ENCODE measurements at places on chromosomes 5 and 9. TPM values are rescaled to one million over a fixed set of nuclear protein-coding genes. Genes with fewer than 3 reads are reported as not detected.

The CNTFR gene
- total RNA-seq = 0.39 TPM

The GAS1 gene
- total RNA-seq = 1.4 TPM

The UCK1 gene
- total RNA-seq = 24.9 TPM

The ADRA1B gene
- total RNA-seq = not detected

The IFNA7 gene
- total RNA-seq = not detected

The PCDHB8 gene
- not detected for total RNA-seq

The NPR3 gene
- total RNA-seq = 0.23 TPM

DNA sequence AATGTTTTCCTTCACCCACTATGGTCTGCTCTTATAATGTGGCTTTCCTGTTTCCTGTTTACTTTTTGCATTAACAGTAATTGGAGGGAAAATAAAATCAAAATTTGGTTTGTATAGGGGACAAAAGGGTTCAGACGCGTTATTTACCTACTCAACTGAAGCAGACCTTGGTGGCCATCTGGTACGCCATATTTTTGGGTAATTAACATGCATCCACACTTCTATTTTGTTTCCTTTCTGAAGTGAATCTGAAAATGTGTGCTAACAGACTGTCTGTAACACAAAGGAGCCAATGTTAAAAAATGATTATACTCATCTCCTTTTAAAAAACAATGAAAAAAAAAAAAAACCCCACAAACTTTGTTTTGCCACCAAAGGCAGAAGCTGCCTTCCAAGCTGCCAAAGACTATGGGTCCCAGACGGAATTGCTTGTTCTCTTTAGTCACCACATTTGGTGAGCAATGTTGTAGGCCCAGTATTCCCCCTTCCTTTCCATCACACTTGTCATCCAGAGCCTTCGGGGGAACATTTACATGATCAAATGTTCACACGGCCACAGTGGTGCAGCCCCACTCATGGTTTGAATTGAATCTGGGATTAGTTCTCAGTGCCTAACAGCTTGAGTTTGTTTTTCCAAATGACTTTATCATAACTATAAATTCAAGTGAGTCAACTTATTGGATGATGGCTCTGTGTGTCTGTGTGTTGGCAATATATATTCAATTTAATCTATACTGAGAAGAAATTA lies 323.7 kb upstream of the CD180 start:
- no peaks in the 10 kb centered on the region for H3K4me1 ChIP-seq
- DNase-seq = no peak
- no peak overlapping the region for H3K27ac ChIP-seq
- no peaks in the 10 kb centered on the region for H3K27me3 ChIP-seq
- no peaks in the 10 kb centered on the region for H3K36me3 ChIP-seq

DNA sequence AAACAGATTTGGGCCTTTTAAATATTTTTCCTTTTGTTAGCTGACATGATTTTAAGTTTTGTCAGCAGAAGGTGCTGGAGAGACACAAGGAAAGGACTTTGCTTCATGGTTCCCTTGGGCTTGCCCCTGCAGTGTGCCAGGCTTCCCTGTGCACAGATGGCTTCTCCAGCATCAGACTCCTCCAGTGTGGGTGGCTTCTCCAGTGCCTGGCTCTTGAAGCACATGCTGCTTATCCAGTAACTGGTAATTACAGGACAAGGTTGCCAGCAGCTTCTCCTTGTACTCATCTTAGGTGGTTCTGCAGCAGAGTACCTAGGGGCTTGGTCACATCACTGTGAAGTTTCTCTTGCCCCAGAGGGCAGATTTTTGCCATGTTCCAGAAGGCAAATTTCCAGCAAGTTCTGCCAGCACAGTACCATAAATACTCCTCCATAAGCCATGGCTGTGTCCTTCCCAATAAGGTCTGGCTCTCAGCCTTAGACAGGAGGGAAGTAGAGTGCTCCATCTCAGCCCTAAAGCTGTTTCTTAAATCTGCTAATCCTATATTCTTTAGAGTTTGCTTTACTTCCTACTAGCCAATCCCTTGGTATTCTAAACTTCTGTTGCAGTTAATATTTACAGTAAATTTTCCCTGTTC lies 62.4 kb downstream of the PJA2 start:
- H3K4me3 ChIP-seq = no peak overlapping the region
- H3K36me3 ChIP-seq = peaks cover 1% of the 10 kb centered on the region
- H3K27me3 ChIP-seq = no peaks in the 10 kb centered on the region

DNA sequence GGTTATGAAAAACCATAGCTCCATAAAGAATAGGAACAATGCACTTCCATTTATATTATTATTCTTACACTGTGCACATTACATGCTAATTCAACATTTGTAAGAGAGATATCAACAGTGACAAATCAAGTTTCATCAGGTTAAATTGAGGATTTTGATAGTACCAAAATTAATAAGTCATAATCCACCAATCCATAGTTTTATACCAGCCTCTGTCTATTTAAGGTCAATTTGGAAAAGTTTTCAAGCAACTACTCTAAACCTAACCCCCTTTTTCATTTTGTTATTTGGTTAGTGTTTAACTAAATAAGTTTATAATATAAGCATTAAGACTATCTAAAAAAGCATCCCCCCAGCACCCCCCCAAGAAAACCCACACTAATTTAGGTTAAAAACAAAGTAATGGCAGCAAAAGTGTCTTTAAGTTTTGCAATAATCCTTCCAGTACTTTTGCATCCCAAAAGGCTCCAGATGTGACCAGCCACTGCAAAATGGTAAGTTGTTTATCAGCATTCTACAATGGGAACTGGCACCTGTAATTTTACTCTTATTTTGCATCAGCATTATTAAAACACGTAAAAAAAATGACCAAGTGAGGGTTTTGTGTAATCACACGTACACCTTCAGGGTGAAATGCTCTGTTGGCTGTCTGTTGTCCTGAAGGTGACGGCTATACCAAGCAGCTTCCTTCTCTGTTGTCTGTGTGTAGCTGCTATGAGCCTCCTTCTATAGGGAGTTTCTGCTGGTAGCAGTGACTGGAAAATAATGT lies 36.8 kb upstream of the SSBP2 start:
- H3K27me3 ChIP-seq = no peaks in the 10 kb centered on the region
- no peaks in the 10 kb centered on the region for H3K4me1 ChIP-seq
- DNase-seq = no peak
- H3K36me3 ChIP-seq = no peaks in the 10 kb centered on the region

- H3K27ac ChIP-seq = no peak overlapping the region
- no peak overlapping the region for H3K4me3 ChIP-seq
- H3K36me3 ChIP-seq = no peaks in the 10 kb centered on the region
- DNase-seq = no peak
- H3K27me3 ChIP-seq = no peaks in the 10 kb centered on the region
- H3K4me1 ChIP-seq = peaks cover 13% of the 10 kb centered on the region
Observed at GRCh38 chr5:39698838-39699560, 274.2 kb upstream of the DAB2 start.

- no peaks in the 10 kb centered on the region for H3K36me3 ChIP-seq
- no peak overlapping the region for H3K27ac ChIP-seq
- DNase-seq = no peak
Observed at GRCh38 chr9:37342493-37342892, 80.0 kb upstream of the GRHPR start.

DNA sequence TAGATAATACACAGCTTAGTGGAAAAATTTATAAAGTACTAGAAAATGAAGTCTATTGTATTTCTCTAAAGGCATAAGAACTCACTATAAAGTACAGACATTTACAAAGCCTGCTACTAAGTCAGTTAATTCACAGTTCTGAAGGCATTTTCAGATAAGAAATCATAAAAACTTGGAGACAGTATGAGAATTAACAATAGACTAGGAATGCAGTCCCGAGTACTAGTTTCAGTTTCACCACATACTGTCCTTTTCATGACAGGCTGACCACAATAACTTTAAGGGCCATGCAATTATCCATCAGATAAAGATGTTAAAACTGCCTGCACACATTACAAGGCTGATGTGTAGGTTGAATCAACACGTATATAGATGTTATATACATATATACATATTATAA lies 362.6 kb upstream of the SMC2 start:
- H3K4me3 ChIP-seq = no peak overlapping the region
- H3K27me3 ChIP-seq = no peaks in the 10 kb centered on the region
- H3K4me1 ChIP-seq = no peaks in the 10 kb centered on the region
- no peak overlapping the region for H3K27ac ChIP-seq

GRCh38 chr9:13806714-13807113 lies 507.2 kb downstream of the NFIB start:
- no peaks in the 10 kb centered on the region for H3K36me3 ChIP-seq
- H3K27me3 ChIP-seq = no peaks in the 10 kb centered on the region
- H3K4me1 ChIP-seq = no peaks in the 10 kb centered on the region

- H3K4me3 ChIP-seq = no peak overlapping the region
- H3K4me1 ChIP-seq = no peaks in the 10 kb centered on the region
- no peaks in the 10 kb centered on the region for H3K36me3 ChIP-seq
- DNase-seq = no peak
- no peak overlapping the region for H3K27ac ChIP-seq
- H3K27me3 ChIP-seq = no peaks in the 10 kb centered on the region
Observed at GRCh38 chr5:89908876-89909275, 500.7 kb downstream of the CETN3 start.

GRCh38 chr9:110298043-110298605 lies 39.5 kb downstream of the TXNDC8 start:
- H3K4me3 ChIP-seq = no peak overlapping the region
- H3K36me3 ChIP-seq = no peaks in the 10 kb centered on the region
- H3K27me3 ChIP-seq = no peaks in the 10 kb centered on the region

DNA sequence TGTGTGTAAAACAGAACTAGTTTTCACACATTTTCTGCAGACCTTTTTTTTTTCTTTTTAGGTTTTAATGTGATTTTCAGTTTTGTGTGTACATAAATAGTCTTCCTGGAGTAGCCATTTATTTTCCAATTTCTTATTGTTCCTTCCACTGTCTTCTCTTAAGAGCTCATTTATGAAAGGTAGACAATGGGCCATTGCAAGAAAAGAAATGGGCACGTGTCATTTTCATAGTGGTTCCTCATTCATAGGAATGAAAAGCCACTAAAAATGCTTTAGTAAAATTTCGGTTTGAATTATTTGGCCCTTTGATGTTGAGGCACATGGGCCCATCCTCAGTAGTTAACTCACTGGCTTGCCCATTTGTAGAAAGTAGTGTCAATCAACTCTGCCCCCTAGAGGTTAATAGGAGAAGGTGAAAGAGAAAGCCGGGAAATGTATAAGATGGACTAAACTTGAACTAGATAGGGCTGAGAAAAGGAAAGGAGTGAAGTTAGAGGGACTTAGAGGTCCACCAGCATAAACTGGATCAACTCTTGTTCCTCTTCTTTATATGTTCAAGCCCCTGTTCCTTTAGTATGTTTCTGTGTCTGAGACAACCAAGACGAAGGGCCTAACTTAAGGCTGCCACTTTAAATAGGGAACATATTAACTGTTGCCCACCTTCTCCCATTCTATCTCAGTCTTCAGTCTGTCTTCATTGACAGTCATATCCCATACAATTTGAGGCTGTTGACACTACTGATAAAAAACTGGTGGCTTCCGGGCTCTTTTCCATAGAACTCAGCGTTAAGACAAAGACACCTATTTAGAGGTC lies 72.6 kb downstream of the SMARCA2 start:
- no peaks in the 10 kb centered on the region for H3K36me3 ChIP-seq
- no peak overlapping the region for H3K27ac ChIP-seq
- H3K27me3 ChIP-seq = no peaks in the 10 kb centered on the region
- no peak for DNase-seq
- H3K4me3 ChIP-seq = no peak overlapping the region

DNA sequence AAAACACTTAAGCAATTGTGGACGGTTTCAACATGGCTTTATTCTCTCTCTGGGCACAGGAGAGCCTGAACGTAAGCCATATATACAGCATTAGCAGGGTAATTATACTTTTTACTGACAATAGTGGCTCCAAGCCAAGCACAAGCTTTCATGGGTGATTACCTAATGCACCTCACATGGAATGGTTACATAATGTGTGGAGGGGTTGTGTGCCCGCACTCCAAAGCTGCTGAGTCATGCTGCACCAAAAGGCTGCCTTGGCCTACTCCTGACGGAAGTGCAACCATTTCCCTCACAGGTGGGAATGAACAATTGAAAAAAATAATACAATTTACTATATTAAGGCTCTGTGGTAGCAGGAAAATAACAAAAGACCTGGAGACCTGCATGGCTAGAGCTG lies 86.5 kb upstream of the ATP10B start:
- DNase-seq = no peak
- H3K27ac ChIP-seq = no peak overlapping the region
- no peak overlapping the region for H3K4me3 ChIP-seq
- H3K36me3 ChIP-seq = no peaks in the 10 kb centered on the region

- H3K27ac ChIP-seq = no peak overlapping the region
- no peaks in the 10 kb centered on the region for H3K4me1 ChIP-seq
- H3K4me3 ChIP-seq = no peak overlapping the region
- no peaks in the 10 kb centered on the region for H3K27me3 ChIP-seq
- DNase-seq = no peak
Observed at GRCh38 chr5:161299053-161299452, 247.5 kb downstream of the GABRB2 start.

DNA sequence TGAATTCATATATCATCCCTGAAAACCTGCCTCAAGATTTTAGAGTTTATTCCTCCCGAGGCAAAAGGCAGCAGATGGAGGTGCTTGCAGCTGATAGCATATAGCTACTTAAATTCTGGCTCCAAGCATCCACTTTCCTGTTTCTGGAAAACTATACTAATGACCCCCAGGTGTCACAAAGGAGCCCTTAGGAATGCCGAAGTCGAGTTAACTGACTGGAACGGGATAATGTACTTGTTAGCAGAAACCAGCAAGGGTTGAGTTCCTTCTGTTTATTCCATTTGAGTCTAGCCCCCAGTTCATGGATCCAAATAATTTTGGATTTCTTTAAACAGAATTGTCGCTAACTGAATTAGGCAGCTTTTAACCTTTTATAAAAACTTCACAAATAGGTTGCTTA lies 44.5 kb downstream of the PTTG1 start:
- peaks cover 47% of the 10 kb centered on the region for H3K4me1 ChIP-seq
- H3K36me3 ChIP-seq = no peaks in the 10 kb centered on the region
- H3K27ac ChIP-seq = no peak overlapping the region
- no peaks in the 10 kb centered on the region for H3K27me3 ChIP-seq
- DNase-seq = no peak
- H3K4me3 ChIP-seq = no peak overlapping the region

- no peaks in the 10 kb centered on the region for H3K4me1 ChIP-seq
- H3K36me3 ChIP-seq = no peaks in the 10 kb centered on the region
- H3K27me3 ChIP-seq = no peaks in the 10 kb centered on the region
- DNase-seq = no peak
Observed at GRCh38 chr9:88733651-88734421, 198.9 kb downstream of the NXNL2 start.

- H3K27me3 ChIP-seq = no peaks in the 10 kb centered on the region
- H3K36me3 ChIP-seq = no peaks in the 10 kb centered on the region
- DNase-seq = no peak
- H3K4me3 ChIP-seq = no peak overlapping the region
- H3K4me1 ChIP-seq = no peaks in the 10 kb centered on the region
Observed at GRCh38 chr5:158958021-158958994, 141.4 kb downstream of the EBF1 start.

All from Caco-2 (cell line).